Hematopoietic multipotent progenitor cell treated with erythropoietin and hydrocortisone succinate and interleukin-3 and kit ligand, for 17 days (in vitro differentiated cells): ENCODE measurements at places on chromosomes 3 and 15.

DNA sequence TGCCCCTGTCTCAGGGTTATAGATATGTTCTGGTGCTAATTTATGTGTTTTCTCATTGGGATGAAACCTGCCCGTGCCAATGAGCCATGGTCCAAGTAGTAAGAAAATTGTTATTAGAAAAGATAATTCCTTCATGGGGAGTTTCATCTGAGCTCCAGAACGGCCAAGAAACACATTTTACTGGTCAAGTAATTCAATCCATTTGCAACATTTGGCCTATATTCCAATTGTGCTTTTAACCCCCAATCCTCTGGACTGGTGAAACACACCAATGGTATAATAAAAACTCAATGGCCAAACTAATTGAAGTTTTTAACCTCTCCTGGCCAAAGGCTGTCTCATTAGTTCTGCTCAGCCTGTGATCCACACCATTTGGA lies 53.7 kb upstream of the XCR1 start:
- DNase-seq: no peak

DNA sequence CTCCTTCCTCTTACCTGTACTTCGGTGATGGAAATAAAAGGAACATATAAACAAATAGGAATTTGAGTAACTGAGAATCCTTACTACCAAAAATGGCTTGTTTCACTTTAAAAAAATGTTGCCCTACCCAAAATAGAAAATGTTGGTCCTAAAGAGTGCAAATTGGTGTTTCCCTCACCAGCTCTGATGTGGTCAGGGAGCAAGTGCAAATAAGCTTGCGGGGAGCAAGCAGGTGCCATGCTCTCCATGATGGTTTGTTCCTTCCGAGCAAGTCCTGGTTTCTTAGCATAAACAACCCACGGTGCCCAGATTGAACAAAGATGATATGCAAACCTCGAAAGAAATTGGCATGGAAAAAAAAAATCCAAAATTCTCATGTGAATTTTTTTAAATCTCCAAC lies 68.8 kb downstream of the PGPEP1L start:
- DNase-seq: no peak

GRCh38 chr3:124812291-124813265 lies 74.6 kb downstream of the ITGB5 start:
- DNase-seq: peak; percentile 53

- DNase-seq: no peak
Measured at GRCh38 chr15:95494971-95495541, 835.4 kb upstream of the NR2F2 start.

DNA sequence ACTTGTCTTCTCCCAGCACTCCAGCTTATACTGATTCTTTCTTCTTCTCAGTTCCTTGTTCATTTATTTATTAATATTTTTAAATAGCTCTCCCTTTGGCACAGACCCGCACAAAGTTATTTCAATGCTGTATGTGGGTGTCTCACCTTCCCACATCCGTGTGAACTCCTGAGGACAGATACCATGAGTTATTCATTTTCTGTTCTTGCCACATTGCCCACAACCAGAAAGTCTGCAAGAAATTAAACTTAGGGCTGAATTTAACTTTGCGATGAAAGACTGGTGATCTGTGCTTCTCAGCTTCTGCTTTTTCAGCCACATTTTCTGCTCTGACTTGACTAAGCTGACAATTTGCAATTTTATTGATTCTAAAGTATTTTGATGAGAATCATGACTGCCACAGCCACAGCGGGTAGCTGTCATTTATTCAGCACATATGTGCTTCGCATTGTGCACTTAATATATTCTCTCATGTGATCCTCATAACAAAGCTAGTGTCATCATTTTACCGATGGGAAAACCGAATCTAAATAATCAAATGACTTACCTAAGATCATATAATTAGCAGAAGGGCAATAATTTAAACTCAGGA lies 569.8 kb downstream of the EDEM1 start:
- no peak for DNase-seq

DNA sequence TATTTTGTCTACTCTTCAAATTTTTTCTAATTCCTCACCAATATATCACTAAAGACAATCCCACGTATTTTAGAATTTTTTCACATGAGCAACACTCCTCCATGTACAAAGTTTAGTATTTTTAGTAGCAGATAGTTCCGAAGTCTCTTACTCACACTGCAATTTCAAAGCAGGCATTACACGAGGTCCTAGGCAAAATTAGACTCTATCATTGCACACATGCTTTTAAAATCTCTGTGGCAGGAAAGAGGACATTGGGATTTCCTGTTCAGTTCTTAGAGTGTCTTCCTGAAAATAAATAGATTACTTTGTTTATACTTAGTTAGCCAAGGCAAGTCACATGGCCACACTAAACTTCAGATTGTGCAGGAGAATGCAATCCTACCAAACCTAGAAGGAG lies 847.7 kb downstream of the ROBO2 start:
- no peak for DNase-seq

DNA sequence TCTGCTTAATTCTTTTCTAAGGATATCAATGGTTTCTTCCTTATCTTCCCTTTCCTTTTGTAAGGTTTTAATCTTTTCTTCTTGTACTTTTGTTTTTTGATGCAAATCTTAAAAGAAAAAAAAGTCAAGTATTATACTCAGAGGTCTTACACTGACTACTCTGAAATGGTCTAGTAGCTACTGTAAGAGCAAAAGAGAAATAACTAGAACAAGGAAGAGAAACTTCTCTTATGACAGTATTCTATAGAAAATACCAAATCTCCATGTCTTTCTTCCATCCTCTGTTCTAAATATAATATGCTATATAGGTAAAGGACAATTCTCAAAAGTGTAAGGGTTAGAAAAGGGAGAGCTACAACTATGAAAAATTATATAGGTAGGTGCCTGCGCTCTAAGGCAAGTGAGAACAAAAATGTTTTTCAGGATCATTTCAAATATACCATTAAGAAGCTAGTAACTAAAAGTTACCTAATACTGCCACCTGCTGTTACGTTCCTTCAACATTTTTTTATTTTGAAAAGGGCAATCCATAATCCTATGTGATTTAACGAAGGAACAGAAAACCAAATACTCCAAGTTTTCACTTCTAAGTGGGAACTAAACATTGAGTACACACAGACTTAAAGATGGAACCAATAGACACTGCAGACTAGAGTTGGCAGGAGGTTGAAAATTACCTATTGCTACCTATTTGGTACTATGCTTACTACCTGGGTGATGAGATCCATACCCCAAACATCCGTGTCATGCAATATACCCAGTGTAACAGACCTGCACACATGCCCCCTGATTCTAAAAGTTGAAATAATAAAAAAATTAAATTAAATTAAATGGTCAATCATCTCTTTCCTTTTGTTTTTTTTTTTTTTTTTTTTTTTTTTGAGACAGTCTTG lies 36.7 kb downstream of the CIP2A start:
- peak; percentile 59 for DNase-seq

DNA sequence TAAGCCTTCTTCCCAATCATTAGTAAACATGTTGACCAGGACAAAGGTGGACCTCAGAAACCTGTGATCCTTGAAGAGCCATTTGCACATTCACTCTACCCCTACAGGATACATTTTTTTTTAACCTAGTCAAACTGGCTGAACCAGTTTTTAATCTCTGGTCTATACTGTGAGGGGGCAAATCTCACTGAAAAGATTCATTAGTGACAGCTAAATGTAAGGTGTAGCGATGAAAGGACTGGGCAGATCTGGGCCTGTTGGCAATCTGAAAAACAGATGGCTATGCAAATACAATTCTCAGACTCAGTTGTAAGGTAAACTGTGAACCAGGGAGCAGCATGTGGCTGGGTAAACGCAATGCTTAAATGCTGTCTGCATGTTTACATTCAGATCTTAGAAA lies 75.6 kb upstream of the SNTN start:
- no peak for DNase-seq

- DNase-seq: no peak
Measured at GRCh38 chr15:38972831-38973230, 408.2 kb upstream of the RASGRP1 start.

GRCh38 chr15:52527911-52528563 lies 643 bp downstream of the MYO5A start:
- DNase-seq: no peak

DNA sequence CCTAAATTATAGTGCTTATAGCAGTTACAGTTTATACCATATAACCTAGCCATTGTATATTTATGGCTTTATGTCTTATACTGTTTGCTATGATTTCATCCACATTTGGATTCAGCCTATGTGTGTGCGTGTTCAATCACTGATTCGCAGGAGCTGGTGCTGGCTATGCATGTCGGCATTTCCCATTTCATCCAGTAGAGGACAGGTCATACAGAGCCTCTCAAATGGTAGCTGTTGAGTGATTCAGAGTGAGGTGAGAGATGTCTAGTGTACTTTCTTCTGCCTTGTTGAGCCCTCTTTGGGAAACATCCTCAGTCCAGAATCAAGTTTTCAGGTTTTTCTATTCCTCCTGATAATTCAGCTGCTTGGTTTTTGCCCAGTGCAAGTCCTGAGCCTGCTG lies 76.1 kb downstream of the FRMD4B start:
- DNase-seq: no peak

DNA sequence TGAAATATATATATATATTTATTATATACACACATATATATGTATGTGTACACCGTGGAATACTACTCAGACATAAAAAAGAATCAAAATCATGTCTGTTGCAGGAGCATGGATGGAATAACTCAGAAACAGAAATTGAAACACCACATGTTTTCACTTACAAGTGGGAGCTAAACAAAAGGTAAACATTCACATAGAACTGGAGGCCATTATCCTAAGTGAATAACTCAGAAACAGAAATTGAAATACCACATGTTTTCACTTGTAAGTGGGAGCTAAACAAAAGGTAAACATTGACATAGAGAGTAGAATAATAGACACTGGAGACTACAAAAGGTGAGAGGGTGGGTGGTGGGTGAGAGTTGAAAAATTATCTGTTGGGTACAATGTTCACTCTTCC lies 171.5 kb upstream of the GOLIM4 start:
- no peak for DNase-seq

- DNase-seq: no peak
Measured at GRCh38 chr3:58379351-58380073, 46.8 kb downstream of the PXK start.

GRCh38 chr3:14425581-14426304 lies 23.3 kb downstream of the SLC6A6 start:
- DNase-seq: no peak

- no peak for DNase-seq
Measured at GRCh38 chr3:124057420-124057819, 65.5 kb upstream of the ROPN1 start.

DNA sequence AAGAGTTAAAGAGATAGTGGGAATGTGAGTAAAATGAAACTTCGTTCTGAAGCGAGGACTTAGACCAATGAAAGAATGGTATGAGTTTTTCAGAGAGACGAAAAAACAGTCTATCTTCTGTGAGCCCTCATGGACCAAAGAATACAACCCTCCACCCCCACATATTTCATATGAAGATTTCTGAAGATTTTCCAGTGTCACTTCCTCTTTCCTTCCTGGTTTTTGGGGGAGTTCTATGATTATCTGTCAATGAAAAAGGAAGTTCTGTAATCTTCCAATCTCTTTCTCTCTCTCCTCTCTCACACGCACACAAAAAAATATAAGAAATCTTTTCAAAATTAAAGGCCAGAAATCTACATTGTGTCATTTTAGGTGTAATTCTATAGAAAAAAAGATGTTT lies 27.7 kb downstream of the CMSS1 start:
- no peak for DNase-seq

DNA sequence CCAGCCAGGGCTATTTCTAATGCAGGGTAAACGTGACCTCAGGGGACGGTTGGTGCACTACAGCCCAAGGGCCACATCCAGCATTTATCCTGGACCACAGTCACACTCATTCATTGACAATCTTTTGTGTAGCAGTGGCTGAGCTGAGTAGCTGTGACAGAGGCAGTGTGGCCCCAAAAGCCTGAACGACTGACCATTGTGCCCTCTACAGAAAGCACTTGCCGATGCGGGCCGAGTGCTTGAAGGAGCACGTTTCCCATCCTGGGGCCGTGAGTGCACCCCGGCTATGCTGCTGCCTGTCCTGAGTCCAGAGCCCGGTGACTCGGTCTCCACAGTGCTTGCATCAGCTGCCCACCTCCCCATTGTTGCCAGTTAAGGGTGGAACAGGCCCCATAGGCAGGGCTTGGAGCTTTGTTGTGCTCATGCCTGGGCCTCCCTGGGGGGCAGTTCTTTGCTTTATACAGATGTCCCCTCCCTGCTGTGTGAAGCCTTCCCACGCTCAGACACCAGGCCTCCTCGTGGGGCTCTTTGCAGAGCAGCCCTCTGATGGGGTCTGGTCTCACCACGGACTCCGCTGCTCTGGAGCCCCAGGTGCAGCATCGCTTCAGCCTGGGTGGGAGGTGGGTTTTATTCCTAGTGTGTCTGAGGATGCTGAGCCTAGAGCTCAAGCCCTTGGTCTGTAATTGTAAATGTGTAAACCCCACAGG lies 13.0 kb upstream of the SNRPA1 start:
- DNase-seq: no peak

DNA sequence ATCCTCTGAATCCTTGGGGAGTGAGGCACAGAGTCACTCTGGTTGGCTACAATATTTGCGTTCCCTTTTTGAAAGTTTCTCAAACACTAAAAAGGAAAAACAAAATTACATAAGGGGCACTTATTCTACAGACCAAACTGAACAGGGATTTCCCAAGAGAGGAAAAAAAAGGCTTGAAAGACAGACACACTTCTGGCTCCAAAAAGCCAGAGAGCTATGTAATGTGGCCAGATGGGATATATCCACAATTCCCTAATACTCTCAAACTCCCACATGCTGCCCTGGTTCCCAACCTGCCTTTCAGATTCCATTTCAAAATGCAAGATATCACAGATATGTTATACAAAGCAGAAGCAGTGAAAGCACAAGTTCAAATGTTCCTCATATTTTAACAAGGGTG lies 1.6 kb downstream of the FRMD4B start:
- no peak for DNase-seq

GRCh38 chr3:134252766-134253165 lies 2.1 kb upstream of the RYK start:
- DNase-seq: no peak

- no peak for DNase-seq
Measured at GRCh38 chr15:59812889-59813288, 123.8 kb upstream of the BNIP2 start.

DNA sequence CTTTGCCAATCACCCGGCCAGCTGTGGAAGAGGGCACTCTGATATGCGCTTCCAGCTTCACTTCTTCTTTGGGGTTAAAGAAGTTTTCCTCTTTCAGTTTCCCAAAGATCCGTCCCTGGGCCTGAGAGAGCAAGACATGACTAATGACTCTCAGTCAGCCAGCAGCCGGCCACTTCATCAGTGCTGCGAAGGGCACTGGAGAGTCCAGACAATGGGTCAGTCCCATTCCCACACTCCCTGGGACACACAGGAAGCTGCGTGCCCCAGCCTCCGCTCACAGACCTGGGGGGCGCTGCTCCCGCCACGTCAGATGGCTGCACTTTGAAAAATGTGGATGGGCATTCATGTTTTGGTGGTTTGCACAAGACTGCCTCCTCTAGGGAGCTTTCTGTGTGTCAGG lies 63.3 kb downstream of the SENP2 start:
- DNase-seq: no peak

GRCh38 chr3:36542186-36542585 lies 161.9 kb downstream of the STAC start:
- no peak for DNase-seq
